Naive thymus-derived CD4-positive, alpha-beta T cell (primary cell): ENCODE measurements at places on chromosomes 13 and 19.

GRCh38 chr13:52125547-52125946 lies 3.3 kb downstream of the NEK5 start:
- DNase-seq = no peak

DNA sequence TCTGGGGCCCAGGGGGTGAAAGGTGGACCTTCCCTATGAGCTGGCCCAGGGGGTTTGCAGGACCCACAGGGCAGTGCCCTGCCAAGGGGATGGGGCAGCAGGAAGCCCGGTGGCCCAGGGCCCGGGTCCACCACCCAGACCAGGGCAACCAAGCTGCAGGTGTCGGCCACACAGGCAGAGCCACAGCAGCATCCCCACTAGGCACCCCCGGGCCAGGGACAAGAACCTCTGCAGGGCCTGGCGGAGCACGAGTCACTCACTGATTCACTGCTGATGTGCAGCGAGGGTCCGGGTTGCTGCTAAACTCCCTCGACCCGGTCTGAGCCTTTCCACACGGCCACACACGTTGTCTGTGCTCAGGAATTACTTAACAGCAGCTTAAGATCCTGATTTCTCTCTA lies 8.8 kb downstream of the FZR1 start:
- no peak for DNase-seq

DNA sequence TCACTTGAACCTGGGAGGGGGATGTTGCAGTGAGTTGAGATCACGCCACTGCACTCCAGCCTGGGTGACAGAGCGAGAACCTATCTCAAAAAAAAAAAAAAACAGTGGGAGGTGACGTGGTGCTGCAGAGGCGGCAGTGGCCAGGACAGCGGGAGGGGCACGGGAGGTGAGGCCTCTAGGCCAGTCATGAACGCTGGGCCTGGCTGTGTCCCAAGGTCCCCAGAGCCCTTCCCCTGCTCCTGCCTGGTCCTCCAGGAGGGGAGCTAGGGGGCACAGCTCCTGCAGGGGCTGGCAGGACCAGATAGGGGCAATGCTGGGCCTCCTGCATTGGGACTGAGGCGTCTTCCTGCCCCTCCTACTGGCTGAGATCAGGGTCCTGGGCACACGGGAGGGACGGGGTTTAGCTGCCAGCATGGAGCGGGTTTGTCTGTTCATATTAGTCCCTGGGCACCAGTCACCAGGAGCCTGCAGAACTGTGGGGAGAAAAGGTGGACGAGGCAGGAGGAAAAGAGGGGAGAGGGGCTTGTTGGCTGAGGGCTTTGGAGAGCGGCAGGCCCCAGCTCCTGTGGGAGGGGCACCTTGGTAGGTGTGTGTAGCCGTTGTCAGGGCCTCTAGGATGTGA lies 4.5 kb downstream of the MAP2K7 start:
- DNase-seq = no peak

DNA sequence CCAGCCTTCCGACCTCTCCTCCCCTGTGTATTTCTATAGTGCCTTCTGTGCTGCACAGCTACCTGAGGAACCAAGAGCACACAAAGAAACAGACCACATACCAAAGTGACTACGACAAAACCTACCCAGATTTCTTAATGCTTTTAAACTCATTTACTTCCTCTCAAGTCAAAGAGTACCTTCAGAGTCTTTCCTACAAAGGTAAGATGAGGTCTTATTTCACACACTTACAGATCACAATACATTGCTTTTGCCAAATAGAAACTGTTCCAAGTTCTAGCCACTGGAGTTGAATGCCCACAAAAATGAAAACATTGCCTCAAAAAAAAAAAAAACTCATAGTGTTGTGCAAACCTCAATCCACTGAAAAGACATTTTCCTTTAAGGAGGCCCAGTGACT lies 36.4 kb downstream of the TEX26 start:
- no peak for DNase-seq

GRCh38 chr13:33015241-33015668 lies 968 bp upstream of the KL start:
- DNase-seq = no peak

DNA sequence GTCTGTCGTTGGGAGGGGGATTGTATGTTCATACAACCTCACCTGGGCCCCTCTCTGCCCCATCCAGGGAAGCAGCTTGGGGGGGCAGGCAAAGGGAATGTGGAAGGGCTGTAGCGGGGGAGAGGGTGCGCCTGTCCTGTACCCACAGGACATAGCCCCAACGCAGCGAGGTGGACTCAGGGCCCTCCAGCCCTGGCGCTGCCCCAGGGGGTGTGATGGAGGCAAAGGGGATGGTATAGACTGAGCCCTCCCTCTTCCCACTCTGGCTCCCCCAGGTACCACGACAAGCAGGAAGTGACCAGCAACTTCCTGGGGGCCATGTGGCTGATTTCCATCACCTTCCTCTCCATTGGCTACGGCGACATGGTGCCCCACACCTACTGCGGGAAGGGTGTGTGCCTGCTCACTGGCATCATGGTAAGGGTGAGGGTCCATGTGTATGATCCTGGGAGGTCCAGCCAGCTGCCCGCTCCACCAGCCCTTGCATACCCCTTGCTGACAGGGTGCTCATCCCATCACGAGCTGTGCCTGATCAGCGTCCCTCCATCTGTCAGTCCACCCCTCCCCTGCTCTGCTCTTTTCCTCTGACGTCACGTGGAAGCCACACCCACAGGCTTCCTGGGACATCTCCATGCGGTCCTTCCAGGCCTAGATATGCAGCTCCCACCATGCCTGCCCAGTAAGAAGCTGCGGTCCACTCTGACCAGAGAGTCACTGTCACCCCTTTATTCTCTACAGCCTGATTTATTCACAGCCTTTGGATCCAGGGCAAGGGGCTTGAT lies 18.3 kb downstream of the KCNN1 start:
- no peak for DNase-seq

DNA sequence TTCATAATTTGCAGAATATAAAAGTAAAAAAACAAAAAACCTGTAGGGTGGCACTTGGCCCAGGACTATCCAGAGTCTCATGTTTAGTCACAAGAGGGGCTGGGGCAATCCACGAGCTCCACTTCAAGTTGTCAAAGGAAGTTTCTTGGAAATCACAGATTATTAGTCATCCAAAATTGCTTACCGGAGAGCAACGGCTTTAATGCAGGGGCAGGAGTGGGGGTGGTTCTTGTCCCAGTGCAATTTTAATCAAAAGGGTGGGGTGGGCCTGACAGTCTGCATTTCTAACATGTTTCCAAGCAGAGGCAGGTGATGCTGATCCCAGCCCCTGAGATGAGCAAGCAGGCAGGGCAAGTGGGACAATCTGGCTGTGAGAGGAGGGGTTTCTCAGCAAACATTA lies 233.9 kb downstream of the ABCC4 start:
- DNase-seq = no peak

GRCh38 chr13:100552755-100553154 lies 35.8 kb downstream of the GGACT start:
- no peak for DNase-seq

DNA sequence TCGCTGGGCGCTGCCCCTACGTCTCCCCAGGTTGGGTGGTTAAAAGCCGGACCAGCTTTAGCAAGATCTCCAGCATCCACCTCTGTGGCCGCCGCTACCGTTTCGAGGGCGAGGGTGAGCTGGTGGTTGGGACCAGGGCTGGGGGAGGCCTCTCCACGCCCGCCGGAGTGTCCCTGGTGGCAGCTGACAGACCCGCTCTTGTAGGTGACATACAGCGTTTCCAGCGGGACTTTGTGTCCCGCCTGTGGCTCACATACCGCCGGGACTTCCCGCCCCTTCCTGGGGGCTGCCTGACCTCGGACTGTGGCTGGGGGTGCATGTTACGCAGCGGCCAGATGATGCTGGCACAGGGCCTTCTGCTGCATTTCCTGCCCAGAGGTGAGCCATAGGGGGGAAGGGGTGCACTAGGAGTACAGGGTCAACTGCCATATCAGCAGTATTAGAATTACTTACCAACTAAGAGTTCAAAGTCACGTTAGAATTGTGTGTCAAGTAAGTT lies 1.1 kb downstream of the ATG4D start:
- DNase-seq = no peak

GRCh38 chr19:28610731-28611130 lies 602.2 kb downstream of the UQCRFS1 start:
- DNase-seq = no peak

GRCh38 chr13:42602906-42603305 lies 29.0 kb downstream of the TNFSF11 start:
- DNase-seq = no peak

GRCh38 chr13:98509271-98510155 lies 67.4 kb downstream of the STK24 start:
- DNase-seq = no peak
